ENCODE measurements at places on chromosomes 2 and 18. TPM values are rescaled to one million over a fixed set of nuclear protein-coding genes. Genes with fewer than 3 reads are reported as not detected.

DNA sequence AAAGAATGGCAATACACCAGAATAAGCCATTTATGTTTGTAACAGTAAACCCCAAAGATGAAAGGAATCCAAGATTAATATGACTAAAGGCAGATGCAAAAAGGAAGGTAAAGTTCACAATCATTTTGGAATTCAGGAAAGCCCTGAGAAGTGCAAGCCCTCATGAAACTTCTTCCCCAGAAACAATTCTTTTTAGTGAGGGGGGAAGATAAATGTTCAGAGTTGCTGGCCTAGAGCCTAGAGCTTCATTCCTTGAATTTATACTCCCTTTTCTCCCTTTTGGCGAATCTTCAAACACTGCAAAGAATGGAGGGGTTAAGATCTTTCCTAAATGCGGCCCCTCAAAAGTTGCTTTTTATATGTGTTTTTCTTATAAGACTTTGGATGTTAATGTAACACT, 368.8 kb downstream of the MEIS1 start:
- no peak for DNase-seq
- H3K4me1 ChIP-seq: no peaks in the 10 kb centered on the region
- H3K36me3 ChIP-seq: no peaks in the 10 kb centered on the region
- H3K4me3 ChIP-seq: no peak overlapping the region
- no peak overlapping the region for H3K27ac ChIP-seq

GRCh38 chr2:73503992-73504570, 118.4 kb downstream of the ALMS1 start:
- no peak overlapping the region for H3K4me3 ChIP-seq
- H3K27me3 ChIP-seq: no peaks in the 10 kb centered on the region
- no peaks in the 10 kb centered on the region for H3K36me3 ChIP-seq
- peaks cover 8% of the 10 kb centered on the region for H3K4me1 ChIP-seq
- DNase-seq: no peak

DNA sequence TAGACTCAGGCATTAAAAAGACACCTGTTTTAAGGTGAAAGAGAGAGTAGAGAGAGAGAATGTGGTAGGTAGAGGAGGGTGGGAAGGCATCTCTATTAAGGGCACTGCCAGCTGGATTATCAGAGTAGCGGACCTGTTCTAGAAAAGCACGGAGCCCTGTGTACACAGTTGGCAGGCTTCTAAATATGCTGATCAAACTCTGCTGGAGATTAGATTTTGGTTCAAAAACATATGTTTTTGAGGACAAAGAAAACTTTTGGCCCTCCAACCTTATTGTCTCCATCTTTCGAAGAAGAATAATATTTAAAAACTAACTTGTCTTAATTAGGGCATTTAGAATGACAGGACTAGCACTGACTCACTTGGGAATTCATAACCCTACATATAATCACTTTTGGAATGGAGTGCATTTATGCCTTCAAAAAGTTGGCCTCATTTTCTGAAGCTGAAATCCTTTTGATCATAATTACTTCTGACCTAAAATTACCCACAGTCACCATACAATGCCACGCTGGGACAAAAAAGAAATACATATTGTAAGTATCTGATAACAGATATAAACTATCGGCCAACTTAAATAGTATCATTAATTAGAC, 254.6 kb downstream of the MEIS1 start:
- no peaks in the 10 kb centered on the region for H3K27me3 ChIP-seq
- no peaks in the 10 kb centered on the region for H3K36me3 ChIP-seq
- DNase-seq: no peak
- H3K4me3 ChIP-seq: no peak overlapping the region
- no peak overlapping the region for H3K27ac ChIP-seq

DNA sequence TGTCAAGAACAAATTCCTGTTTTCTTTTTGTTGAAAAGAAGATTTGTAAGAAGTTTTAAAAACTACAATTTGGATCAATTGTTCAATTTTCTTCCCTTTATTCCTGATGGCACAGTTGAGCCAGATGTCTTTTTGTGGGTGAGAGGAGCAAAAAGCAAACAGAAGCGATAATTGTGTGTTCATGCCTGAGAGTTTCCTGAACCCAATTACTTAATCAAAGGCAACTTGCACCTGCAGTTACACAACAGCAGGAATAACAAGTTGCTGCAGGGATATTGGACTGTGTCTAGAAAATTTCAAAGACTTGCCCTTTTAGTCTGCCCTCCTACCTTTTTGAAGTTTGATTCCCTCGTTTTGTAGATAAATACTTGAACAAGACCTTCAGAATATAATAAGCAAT, 383.6 kb downstream of the DSEL start:
- H3K36me3 ChIP-seq: no peaks in the 10 kb centered on the region
- no peak overlapping the region for H3K27ac ChIP-seq
- no peak for DNase-seq
- no peaks in the 10 kb centered on the region for H3K4me1 ChIP-seq

GRCh38 chr18:51196811-51197660, 445 bp downstream of the MEX3C start:
- H3K36me3 ChIP-seq: no peaks in the 10 kb centered on the region
- peak; percentile 83 for DNase-seq
- H3K27me3 ChIP-seq: no peaks in the 10 kb centered on the region
- H3K4me3 ChIP-seq: peak overlapping the region; percentile 80
- H3K27ac ChIP-seq: peak overlapping the region; percentile 92
- peaks cover 7% of the 10 kb centered on the region for H3K4me1 ChIP-seq

GRCh38 chr18:13447621-13448334, 229.2 kb downstream of the LDLRAD4 start:
- peak; percentile 63 for DNase-seq
- no peaks in the 10 kb centered on the region for H3K27me3 ChIP-seq
- no peak overlapping the region for H3K4me3 ChIP-seq
- no peaks in the 10 kb centered on the region for H3K36me3 ChIP-seq
- H3K4me1 ChIP-seq: peaks cover 42% of the 10 kb centered on the region

Gene TTC21B
- 5.4 TPM for polyA plus RNA-seq

- H3K4me3 ChIP-seq: no peak overlapping the region
- H3K27ac ChIP-seq: no peak overlapping the region
- no peaks in the 10 kb centered on the region for H3K27me3 ChIP-seq
Observed at GRCh38 chr2:33521791-33522281, 45.4 kb downstream of the RASGRP3 start.

Gene CRYBA2
- polyA plus RNA-seq: not detected

Gene ALK
- not detected for polyA plus RNA-seq

- no peak for DNase-seq
- H3K27ac ChIP-seq: no peak overlapping the region
- no peaks in the 10 kb centered on the region for H3K27me3 ChIP-seq
- no peaks in the 10 kb centered on the region for H3K36me3 ChIP-seq
- H3K4me3 ChIP-seq: no peak overlapping the region
Observed at GRCh38 chr2:219744600-219744999, 117.2 kb downstream of the SLC4A3 start.

Gene CIB4
- not detected for polyA plus RNA-seq

DNA sequence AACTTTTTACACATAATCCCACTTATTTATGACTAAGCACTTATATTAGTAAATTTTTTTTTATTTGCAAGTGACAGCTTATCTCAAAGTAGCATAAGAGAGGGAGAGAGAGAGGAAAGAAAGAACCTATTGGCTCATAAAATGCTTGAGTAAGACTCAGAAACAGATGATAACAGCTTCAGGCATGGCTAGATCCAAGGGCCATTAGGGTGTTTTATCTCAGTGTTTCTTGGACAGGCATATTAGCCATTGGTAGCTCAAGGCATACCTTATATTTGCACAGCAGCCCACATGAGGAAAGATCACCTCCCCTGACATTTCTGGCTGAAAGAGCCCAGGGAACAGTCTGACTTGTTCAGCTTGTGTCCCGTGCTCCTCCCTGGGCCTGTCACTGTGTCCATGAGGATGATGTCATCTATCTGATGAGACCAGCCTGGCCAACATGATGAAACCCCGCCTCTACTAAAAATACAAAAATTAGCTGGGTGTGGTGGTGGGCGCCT, 64.4 kb downstream of the IL1R2 start:
- H3K27me3 ChIP-seq: no peaks in the 10 kb centered on the region
- no peaks in the 10 kb centered on the region for H3K36me3 ChIP-seq
- H3K4me1 ChIP-seq: peaks cover 4% of the 10 kb centered on the region
- H3K4me3 ChIP-seq: no peak overlapping the region
- peak overlapping the region; percentile 53 for H3K27ac ChIP-seq

GRCh38 chr2:143146815-143147530, 17.8 kb downstream of the ARHGAP15 start:
- no peaks in the 10 kb centered on the region for H3K4me1 ChIP-seq
- H3K36me3 ChIP-seq: no peaks in the 10 kb centered on the region
- no peaks in the 10 kb centered on the region for H3K27me3 ChIP-seq
- no peak overlapping the region for H3K4me3 ChIP-seq
- DNase-seq: no peak
- H3K27ac ChIP-seq: no peak overlapping the region
